ENCODE measurements at places on chromosomes 7 and 10.
A peak's percentile ranks its signal among the peaks of the same experiment; 100 is the strongest.

DNA sequence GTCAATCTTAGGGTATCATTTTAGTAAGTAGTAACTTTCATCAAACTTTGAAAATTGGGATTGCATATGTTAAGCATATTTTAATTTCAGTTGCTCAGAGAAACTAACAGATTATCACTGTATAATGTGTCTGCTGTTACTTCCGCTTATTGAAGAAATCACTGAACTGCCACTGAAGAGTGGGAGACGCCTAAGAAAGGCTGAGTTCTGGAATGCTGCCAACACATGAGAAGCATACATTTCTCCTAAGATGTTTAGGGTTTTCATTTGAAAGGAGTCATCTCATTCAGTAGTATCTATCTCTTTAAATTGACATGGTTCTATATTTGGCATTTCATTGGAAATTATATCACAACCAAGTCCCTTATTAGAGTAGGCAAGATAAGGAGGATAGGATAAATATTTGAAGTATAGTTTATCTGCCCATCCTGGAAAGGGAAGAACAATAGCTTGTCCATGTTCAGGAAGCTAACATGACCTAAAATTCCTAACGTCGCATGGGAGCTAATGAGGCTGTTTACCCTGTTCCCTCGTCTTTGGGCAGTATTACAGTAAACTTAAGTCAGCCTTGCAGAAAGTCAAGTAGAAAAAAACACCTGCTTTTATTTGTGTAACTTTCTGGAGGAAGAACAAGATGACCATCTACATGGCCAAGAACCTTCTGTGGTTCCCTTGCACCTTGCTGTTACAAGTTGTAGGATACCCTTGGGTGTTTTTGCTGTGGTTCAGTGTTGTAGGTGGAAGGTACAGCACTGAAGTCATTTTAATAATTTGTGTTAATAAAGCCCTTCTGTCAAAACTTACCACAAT is 67.3 kb downstream of the NHLRC2 start:
- no peak for DNase-seq

- DNase-seq: no peak
Observed at GRCh38 chr7:139212133-139212532, 18.9 kb upstream of the UBN2 start.

- DNase-seq: peak; percentile 90
Observed at GRCh38 chr10:62618576-62619412, 185.7 kb upstream of the ADO start.

DNA sequence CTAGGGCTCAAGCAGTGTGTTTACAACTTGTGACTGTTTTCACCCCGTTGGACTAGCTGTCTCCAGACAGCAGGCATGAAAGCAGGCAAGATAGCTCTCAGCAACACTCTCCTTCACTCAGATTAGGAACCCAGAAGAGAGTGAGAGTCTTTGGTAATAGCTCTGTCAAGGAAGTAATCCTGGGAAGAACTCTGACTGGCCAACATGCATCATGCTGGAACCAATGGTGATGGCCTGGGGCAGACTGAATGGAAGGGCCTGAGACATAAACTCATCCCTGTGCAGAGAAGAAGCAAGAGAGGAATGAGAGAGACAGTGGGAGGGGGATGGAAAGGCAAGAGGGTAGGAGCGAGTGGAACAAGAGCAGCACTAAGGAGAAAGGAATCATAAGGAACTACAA is 48.9 kb downstream of the AKR1D1 start:
- peak; percentile 10 for DNase-seq

DNA sequence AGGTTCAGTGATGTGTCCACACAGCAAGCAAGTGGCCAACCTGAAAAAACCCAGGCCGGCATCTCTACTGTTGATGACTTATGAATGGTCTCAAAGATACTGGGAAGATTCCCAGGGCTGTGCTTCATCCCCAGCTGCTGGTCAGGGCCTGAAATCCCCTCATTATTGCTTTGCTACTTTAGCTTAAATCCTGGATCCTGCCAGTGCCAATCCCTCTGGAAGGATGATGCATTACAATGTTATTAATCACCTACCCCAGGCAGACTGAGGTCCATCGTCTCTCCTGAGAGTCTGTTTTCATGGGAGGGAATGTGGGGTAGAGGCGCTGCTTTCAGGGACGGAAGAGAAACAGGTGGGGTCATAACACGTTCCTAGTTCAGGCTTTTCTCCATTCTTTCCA is 371.6 kb downstream of the RPS24 start:
- peak; percentile 3 for DNase-seq

DNA sequence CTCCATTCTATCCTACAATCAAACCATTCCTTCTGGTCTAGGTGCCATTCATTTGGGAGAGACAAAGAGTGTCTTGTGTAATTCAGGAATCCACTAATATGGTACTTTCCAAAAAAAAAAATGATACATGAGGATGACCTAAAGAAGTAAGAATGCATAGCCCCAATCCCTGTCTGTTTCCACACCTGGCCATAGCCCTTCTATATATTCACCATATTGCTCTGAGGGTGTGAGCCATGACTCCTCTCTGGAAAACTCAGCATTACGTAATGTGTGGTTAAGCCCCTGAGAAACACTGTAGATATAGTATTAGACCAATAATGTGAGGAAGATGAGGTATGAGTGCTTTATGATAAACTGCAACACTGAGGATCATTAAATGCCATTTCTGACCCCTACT is 592.7 kb downstream of the INHBA start:
- no peak for DNase-seq

DNA sequence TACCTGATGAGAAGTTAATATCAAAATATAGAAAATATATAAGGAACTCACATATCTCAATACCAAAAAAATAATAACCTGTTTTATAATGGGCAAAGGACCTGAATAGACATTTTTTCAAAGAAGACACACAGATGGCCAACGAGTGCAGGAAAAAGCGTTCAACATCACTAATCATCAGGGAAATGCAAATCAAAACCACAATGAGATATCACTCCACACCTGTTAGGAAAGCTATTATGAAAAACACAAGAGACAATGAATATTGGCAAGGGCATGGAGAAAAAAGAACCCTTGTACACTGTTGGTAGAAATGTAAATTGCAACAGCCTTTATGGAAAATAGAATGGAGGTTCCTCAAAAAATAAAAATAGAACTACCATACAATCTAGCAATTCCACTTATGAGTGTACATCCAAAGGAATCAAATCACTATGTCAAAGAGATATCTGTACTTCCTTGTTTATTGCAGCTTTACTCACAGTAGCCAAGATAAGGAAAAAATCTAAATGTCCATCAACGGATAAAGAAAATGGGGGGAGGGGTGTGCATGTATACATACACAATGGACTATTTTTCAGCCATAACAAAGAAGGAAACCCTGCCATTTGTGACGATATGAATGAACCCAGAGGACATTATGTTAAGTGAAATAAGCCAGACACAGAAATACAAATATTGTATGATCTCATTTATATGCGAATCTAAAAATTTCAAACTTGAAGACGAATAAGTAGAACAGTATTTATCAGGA is 3.6 kb upstream of the ALOX5 start:
- DNase-seq: no peak

DNA sequence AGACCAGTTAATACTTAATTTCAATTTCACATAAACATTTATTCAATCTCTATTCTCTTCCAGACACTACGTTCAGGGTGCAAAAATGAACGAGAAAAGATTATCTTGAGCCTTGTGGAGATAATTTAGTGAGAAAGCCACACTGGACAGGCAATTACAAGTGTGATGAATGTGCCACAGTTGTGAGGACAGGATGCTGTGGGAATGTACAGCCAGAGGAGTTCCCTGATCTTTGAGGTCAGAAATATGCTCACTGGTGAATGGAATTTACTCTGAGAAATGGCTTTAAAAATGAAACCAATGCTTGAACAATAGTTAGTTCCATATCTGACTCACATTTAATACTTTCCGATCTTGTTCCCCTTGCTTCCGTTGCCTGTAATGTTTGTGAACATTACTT is 864.8 kb downstream of the GATA3 start:
- DNase-seq: no peak

DNA sequence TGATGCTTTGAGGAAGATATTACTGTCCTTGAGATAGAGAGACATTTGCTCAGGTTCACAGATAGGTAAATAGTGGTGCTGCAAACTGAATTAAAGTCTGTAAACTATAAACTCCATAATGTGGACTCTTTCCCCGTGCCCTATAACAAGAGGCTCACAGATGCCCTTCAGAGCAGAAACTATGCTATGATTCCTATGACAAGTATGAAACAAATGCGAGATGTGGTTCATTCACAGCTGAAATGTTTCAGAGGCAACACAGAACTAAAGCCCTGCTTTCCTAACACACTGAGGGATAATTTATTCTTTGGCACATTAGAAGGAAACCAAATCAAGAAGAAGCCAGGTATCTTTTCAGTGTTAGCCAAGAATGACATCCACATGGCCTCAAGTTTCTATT is 13.4 kb downstream of the CHUK start:
- peak; percentile 11 for DNase-seq

GRCh38 chr7:8037151-8037550 is 68.6 kb downstream of the GLCCI1 start:
- DNase-seq: no peak

DNA sequence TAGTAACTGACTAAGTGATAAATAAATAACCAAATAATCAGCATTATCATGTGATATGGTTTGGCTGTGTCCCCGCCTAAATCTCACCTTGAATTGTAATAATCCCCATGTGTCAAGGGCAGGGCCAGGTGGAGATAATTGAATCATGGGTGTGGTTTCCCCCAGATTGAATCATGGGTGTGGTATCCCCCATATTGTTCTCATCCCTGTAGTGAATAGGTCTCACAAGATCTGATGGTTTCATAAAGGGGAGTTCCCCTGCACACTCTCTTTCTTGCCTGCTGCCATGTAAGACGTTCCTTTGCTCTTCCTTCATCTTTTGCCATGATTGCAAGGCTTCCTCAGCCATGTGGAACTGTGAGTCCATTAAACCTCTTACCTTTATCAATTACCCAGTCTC is 72.1 kb upstream of the NRP1 start:
- no peak for DNase-seq

- no peak for DNase-seq
Observed at GRCh38 chr10:118412132-118412760, 70.1 kb upstream of the FAM204A start.

- no peak for DNase-seq
Observed at GRCh38 chr7:153524070-153524601, 528.1 kb upstream of the DPP6 start.

DNA sequence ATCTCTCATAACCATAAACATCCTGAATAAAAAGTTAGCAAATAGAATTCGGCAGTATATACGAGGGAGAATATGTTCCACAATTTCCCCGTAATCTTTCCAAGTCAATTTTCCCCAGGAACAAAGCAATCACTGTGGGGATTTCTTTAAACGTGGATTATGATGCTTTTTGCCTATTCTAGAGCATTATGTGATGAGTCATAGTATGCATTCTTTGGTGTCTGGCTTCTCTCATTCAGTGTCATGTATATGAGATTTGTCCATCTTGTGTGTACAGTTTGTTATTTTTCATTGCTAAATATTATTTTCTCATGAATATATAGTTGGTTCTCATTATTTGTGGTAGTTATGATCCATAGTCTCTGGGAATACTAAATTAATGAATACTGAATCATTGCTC is 9.9 kb upstream of the OR9A4 start:
- no peak for DNase-seq

GRCh38 chr7:48537561-48537960 is 366.3 kb downstream of the ABCA13 start:
- DNase-seq: peak; percentile 3

- peak; percentile 77 for DNase-seq
Observed at GRCh38 chr7:2497500-2498336, 21.5 kb upstream of the GRIFIN start.

GRCh38 chr10:91043173-91043910 is 122.5 kb upstream of the ANKRD1 start:
- DNase-seq: peak; percentile 62

DNA sequence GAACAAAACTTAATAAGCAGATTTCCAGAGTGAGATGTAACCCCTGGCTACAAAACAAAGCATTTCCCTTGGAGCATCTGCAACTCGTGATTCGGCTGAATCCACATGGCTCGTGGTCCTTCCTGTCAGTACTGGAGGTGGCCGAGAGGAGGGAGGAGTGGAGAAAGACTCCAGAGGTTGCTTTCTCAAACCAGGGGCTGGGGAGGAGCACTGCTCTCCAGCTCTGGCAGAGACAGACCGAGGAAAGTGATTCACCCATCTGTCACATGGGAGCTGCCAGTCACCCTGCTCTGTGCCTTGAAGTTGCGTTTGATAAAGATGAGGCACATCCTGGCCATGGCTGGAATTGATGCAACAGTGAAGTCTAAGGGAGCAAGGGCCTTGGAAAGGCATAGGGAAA is 72.7 kb downstream of the COL13A1 start:
- peak; percentile 57 for DNase-seq

DNA sequence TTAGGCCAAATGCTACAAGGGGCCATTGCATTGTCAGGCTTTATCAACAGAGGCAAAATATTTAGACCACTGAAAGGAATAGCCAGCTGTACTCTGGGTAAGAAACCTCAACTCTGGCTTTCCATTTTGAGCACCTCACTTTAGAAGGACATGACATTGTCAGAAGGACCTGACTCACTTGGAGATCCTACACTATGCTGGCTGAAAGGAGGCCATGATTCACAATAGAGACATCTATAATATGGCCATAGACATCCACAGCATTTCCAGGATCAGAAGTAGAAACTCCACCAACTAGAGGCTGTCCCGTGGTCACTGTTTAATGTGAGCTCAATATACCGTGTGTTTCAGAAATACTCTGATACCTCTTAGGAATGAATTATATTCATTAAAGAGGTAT is 140.9 kb downstream of the BTAF1 start:
- DNase-seq: peak; percentile 34

DNA sequence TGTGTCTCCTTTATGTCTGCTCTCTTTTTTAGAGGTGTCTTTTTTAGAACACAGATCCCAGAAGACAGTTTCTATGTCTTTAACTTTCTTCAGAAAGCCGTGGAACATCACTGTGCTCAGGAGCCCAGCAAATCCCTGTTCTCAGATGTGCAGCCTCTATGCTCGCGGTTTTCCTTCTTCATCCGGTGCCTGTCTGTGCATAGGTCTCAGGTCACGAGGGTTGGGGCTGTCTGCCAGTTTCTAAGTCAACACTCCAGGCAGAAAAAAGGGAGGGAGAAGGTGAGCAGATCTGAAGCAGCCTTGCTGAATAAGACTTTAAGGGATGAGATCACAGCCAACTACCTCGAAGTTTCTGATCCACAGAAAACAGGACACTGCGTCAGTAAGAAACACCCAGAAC is 68.5 kb downstream of the CRTAC1 start:
- no peak for DNase-seq

DNA sequence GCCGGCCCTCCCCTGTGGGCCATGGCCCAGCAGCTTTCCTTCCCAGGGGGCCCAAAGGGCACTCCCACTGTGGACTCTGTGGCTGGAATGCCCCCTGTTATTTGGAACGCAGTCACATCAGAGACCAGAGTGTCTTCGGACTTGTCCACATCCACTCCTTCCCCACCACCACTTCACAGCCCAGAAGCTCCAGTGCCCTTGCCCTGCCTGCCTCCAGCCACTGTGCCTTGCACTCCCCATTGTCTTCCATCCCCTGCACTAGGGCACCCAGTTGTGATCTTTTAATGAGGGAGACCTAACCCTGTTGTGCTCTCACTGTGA is 19.4 kb downstream of the INSIG1 start:
- DNase-seq: no peak

Measured in myocyte (in vitro differentiated cells).